Endodermal cell (in vitro differentiated cells): ENCODE measurements at places on chromosomes 2 and 18. TPM values are rescaled to one million over a fixed set of nuclear protein-coding genes. Genes with fewer than 3 reads are reported as not detected.

GRCh38 chr2:47189635-47190034 lies 34.5 kb upstream of the STPG4 start:
- H3K4me1 ChIP-seq, result peaks cover 23% of the 10 kb centered on the region
- H3K27me3 ChIP-seq, result no peaks in the 10 kb centered on the region
- no peak for DNase-seq
- no peaks in the 10 kb centered on the region for H3K36me3 ChIP-seq

Gene MARCHF4
- total RNA-seq, result 0.86 and 1.0 TPM in 2 replicates

DNA sequence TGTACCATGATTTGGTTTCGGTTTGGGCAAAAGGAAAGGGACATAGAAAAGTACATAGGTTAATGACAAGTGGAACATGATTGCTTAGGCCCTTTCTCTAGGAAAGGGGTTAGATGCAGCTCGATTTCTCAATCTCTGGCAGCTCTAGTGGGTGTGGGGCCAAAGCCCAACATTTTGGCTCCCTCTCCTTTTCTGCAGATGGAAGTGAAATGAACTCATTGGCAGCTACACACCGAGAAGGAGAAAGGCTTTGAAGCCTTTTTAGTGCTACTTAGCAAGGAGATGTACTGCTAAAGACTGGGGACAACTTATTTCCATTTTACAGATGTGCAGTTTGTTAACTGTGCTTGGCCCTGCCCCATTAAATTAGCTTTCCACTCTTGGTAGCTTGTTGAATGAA lies 93.8 kb downstream of the LYPD6B start:
- no peaks in the 10 kb centered on the region for H3K4me1 ChIP-seq
- H3K27me3 ChIP-seq, result peaks cover 95% of the 10 kb centered on the region
- no peak overlapping the region for H3K4me3 ChIP-seq

Gene ALPI
- total RNA-seq, result not detected in 3 replicates

GRCh38 chr2:1553671-1554295 lies 140.5 kb downstream of the TPO start:
- peaks cover 2% of the 10 kb centered on the region for H3K4me1 ChIP-seq
- no peak overlapping the region for H3K27ac ChIP-seq
- H3K4me3 ChIP-seq, result no peak overlapping the region
- DNase-seq, result peak; percentile 70
- no peaks in the 10 kb centered on the region for H3K36me3 ChIP-seq

- DNase-seq, result no peak
- H3K27ac ChIP-seq, result no peak overlapping the region
- no peaks in the 10 kb centered on the region for H3K27me3 ChIP-seq
- no peaks in the 10 kb centered on the region for H3K4me1 ChIP-seq
Measured at GRCh38 chr2:204487447-204488229, 57.6 kb upstream of the PARD3B start.

DNA sequence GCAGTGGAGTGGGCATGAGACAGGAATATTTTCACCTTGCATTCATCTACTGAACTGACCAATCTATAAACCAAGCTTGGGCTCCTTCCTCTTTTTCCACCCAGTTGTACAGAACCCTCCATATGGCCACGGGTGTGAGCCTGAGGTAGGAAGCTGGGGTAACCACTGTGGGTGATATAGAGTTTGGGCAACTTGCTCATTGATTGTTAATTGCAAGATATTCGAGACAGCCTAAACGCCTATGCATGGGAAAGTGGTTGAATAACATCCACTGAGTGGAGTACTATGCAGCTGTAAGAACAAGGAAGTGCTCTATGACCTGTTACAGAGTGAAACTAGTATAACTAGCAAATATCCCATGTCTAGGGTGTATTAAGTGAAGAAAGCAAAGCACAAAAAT lies 7.3 kb upstream of the VAPA start:
- no peaks in the 10 kb centered on the region for H3K36me3 ChIP-seq
- H3K27me3 ChIP-seq, result peaks cover 72% of the 10 kb centered on the region
- H3K4me1 ChIP-seq, result no peaks in the 10 kb centered on the region
- DNase-seq, result no peak

Gene MOGAT1
- not detected in 2 replicates for total RNA-seq

GRCh38 chr18:27541293-27541692 lies 356.2 kb upstream of the CHST9 start:
- H3K27me3 ChIP-seq, result no peaks in the 10 kb centered on the region
- no peaks in the 10 kb centered on the region for H3K36me3 ChIP-seq
- H3K4me1 ChIP-seq, result no peaks in the 10 kb centered on the region
- no peak for DNase-seq
- H3K4me3 ChIP-seq, result no peak overlapping the region

DNA sequence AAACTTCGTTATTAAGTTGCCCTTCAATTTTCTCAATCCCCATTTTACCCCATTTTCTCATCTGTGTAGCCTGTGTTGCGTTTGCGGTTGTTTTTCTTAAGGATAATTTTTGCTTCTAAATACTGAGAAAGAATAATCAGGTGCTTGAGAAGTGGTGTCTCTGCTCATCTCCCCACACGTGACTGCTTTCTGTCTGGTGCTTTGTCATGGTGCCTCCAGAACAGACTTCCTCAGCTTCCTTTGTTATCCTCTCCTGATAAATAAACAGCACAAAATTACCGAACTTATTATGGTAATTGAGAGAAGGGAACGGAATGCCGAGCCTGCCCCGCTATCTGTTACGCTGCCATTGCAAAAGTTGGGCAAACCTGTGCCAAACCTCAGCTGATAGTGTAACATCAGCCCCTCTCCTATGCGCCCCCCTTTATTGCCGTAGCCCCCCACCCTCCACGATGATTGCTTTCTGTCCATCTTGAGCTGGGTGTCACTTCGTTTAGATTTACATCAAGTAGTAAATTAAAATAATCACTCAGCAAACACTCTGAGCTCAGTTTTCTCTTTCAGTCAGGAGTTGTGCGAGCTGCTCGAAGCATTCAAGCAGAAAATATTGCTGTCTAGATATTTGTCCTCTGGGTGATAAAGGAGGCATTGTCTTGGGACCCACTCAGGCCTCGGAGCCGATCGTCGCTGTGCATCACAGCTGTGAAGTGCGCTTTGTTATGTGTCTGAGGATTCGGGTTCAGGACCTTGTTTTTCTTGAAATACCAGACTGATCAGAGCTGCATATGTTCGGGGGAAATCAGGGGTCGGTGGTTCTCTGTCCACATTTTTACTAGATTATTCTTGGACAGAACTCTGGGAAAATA lies 1008.5 kb upstream of the FANCL start:
- no peaks in the 10 kb centered on the region for H3K27me3 ChIP-seq
- peak overlapping the region; percentile 91 for H3K27ac ChIP-seq
- DNase-seq, result no peak
- no peak overlapping the region for H3K4me3 ChIP-seq
- H3K4me1 ChIP-seq, result no peaks in the 10 kb centered on the region
- no peaks in the 10 kb centered on the region for H3K36me3 ChIP-seq

DNA sequence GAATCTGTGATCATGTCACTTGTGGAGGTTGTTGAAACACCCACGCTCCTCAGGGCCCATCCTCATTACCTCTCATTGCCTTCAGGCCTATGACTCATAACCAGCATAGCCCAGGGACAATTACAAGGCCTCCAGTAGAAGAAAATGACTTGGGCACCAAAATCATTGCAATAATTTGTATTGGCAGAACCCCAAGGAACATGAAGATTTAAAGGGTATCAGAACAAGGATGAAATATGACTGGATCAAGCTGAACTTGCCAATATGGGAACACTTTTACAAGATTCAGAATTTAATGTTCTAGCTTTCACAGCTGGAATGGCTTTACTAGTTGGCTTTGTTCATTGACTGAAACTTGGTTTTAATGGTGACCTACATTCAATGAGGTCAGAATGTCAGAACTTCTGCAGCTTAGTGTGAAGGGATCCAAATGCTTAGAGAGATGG lies 156.4 kb downstream of the COPS8 start:
- no peaks in the 10 kb centered on the region for H3K36me3 ChIP-seq
- H3K27ac ChIP-seq, result no peak overlapping the region
- no peaks in the 10 kb centered on the region for H3K27me3 ChIP-seq
- H3K4me1 ChIP-seq, result no peaks in the 10 kb centered on the region

GRCh38 chr2:110863726-110864125 lies 131.4 kb downstream of the ACOXL start:
- no peak for DNase-seq
- H3K4me3 ChIP-seq, result no peak overlapping the region
- no peak overlapping the region for H3K27ac ChIP-seq
- no peaks in the 10 kb centered on the region for H3K36me3 ChIP-seq

DNA sequence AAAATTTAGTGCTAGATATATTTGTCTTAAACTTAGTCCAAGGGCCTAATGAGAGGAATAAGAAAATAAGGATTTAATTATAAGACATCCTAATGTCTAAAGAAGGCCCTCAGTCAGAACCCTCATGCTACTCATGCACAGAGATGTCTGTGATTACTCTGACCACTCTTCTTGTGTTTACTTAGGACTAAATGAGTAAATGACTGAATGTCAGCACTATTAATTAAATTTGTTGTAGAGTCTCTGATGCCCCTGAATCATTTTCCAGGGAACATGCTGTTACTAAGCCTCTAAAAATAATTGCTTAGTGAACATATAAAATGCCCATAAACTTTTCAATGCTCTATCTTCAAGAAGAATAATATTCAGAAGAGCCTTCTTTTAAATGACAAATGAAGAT lies 32.4 kb downstream of the GULP1 start:
- no peaks in the 10 kb centered on the region for H3K27me3 ChIP-seq
- no peaks in the 10 kb centered on the region for H3K36me3 ChIP-seq
- H3K27ac ChIP-seq, result no peak overlapping the region
- no peak for DNase-seq
- H3K4me3 ChIP-seq, result no peak overlapping the region

Gene CCDC102B
- 2.7 and 4.9 TPM in 2 replicates for total RNA-seq

- peaks cover 6% of the 10 kb centered on the region for H3K4me1 ChIP-seq
- no peaks in the 10 kb centered on the region for H3K27me3 ChIP-seq
- peaks cover 28% of the 10 kb centered on the region for H3K36me3 ChIP-seq
- no peak overlapping the region for H3K4me3 ChIP-seq
- no peak for DNase-seq
- no peak overlapping the region for H3K27ac ChIP-seq
Measured at GRCh38 chr2:241689306-241689705, 2.7 kb upstream of the DTYMK start.

DNA sequence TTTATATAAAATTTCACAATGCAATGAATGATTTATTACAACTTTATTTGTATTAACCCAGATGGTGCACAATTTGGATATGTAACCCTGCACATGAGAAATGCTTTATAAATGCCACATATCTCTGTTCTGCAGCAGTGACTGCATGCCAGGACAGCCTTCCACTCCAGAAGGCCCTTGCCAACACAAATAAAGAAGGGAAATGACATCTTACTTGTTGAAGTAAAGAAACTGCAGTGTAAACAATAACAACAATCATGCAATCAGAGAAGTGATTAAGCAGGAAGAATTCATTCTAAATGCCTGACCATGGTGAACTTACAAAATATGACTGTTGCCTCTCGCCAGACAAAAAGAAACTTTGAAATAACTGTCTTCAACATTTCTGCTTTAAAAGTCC lies 129.9 kb upstream of the CHST9 start:
- no peak for DNase-seq
- H3K36me3 ChIP-seq, result no peaks in the 10 kb centered on the region
- no peak overlapping the region for H3K4me3 ChIP-seq
- H3K4me1 ChIP-seq, result no peaks in the 10 kb centered on the region
- H3K27ac ChIP-seq, result no peak overlapping the region

DNA sequence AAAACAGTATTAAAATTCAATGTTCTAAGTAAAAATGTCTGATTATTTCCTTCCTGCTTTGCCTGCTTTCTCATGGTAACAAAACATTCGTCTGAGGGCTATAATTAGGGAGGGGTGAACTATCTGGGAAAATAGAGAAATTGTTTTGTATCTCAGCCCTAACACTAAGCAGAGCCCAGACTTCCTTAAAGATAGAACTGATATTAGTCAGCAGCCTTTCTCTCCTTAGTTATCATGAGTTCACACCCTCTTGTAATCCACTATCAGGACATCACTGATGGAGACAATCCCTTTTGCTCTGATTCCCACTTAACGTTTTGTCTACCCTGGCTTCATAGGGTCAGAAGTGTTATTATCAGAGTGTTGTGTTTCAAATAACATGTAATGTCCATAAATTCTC lies 701.1 kb upstream of the ZEB2 start:
- no peak for DNase-seq
- no peak overlapping the region for H3K27ac ChIP-seq
- peaks cover 10% of the 10 kb centered on the region for H3K27me3 ChIP-seq

GRCh38 chr2:113962692-113963480 lies 73.0 kb downstream of the ACTR3 start:
- no peak for DNase-seq
- no peak overlapping the region for H3K4me3 ChIP-seq
- peaks cover 39% of the 10 kb centered on the region for H3K36me3 ChIP-seq
- no peak overlapping the region for H3K27ac ChIP-seq

DNA sequence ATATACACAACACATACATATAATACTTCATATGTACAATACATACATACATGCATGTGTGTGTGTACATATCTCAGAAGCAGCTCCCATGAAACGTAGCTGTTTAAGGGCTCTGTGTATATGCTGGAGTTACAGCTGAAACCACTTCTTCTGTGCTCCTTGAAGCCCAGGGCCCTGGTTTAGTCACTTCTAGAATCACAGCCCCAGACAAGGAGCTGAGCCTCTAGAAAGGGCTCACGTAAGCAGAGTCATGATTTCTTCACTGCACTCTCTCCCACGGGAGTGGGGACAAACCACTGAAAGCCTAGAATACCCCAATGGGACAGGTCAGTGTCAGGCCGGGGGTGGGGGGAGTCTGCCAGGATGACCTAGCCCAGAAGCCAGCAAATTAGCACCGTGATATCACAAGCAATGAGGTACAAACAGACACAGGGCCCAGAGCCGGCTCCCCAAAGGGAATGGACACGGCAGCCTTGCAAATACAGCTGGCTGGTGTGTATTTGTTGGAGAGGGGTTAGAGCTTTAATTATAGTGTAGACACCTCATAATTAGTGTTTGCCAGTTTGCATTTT lies 90.3 kb downstream of the C1QL2 start:
- no peaks in the 10 kb centered on the region for H3K27me3 ChIP-seq
- no peaks in the 10 kb centered on the region for H3K36me3 ChIP-seq
- H3K4me3 ChIP-seq, result no peak overlapping the region
- H3K4me1 ChIP-seq, result no peaks in the 10 kb centered on the region
- no peak for DNase-seq

- no peaks in the 10 kb centered on the region for H3K36me3 ChIP-seq
- DNase-seq, result peak; percentile 53
- no peak overlapping the region for H3K27ac ChIP-seq
- H3K4me3 ChIP-seq, result no peak overlapping the region
- H3K4me1 ChIP-seq, result no peaks in the 10 kb centered on the region
- no peaks in the 10 kb centered on the region for H3K27me3 ChIP-seq
Measured at GRCh38 chr2:106197878-106198277, 3.8 kb upstream of the UXS1 start.

Gene CDCA7
- 80.4 to 107 TPM (median 101 TPM) in 3 replicates for total RNA-seq

DNA sequence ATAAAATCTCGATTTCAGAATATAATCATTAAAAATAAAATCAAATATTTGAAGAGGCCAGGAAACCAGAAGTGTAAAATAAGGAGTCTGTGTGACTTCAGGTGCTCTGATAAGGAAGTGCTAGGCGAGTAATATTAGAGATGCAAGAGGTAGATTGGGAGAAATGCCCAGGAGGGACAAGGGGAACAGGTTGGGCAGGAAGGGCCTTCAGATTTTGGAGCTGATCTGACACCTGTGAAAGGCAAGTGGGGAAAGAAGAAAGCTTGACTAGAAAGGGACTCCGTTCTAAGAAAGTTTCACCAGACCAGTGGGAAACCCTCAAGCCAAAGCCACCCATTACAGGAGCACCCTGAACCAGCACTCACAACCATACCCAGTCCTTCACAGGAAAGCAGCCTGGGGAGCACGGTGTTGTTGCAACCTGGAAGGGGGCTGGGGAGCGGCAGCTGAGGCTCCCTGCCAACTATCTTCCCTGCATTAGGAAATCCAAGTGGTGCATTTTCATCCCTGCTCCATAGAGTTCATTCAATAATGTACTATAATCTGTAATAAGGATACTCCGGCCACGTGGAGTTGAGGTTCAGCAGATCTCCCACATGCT lies 57.5 kb upstream of the GREB1L start:
- no peak for DNase-seq
- H3K36me3 ChIP-seq, result no peaks in the 10 kb centered on the region
- no peaks in the 10 kb centered on the region for H3K4me1 ChIP-seq
- no peaks in the 10 kb centered on the region for H3K27me3 ChIP-seq
- H3K27ac ChIP-seq, result no peak overlapping the region
